ENCODE measurements at places on chromosomes 16 and 17.

GRCh38 chr17:47834756-47835155 is 3.3 kb downstream of the LRRC46 start:
- DNase-seq, result no peak

GRCh38 chr16:66933776-66934137 is 445 bp downstream of the CIAO2B start:
- no peak for DNase-seq

GRCh38 chr16:9256196-9256595 is 164.8 kb downstream of the HAPSTR1 start:
- no peak for DNase-seq

- no peak for DNase-seq
Observed at GRCh38 chr16:85998868-85999729, 100.1 kb downstream of the IRF8 start.

DNA sequence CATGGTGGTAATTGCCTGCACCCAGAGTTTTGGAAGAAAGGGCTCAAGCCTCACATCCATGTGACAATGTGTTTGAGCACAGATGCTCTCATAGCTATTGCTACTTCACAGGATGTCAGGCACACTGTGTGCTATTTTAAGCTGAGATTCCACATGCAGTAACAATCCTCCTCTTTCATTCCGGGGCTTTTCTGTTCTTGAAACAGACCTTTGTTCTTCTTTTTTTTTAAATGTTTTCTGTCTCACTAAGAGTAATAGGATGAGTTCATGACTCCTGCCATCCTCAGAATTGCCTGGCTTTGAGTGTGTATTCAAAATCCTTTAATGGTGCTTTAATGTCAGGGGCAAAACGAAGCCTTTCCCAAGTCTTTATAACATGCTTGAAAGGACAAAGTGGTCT is 198.9 kb downstream of the ABCC12 start:
- no peak for DNase-seq

DNA sequence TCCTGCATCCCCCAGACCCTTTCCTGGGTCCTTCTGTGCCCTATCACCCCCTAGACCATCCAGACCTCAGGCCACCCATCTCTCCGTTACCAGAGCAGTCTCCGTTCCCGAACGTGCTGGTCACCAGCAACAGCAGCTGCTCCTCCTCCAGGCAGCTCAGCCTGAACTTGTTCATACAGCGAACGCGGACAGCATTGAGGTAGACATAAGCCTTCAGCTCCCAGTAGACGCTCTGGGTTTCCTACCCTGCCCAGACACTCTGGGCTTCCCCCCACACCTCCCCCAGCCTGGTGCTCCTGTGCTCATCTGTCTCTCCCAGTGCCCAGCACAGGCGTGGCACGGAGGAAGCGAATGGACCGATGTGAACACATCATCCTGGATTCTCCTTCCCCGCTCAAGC is 41.6 kb upstream of the RNFT1 start:
- no peak for DNase-seq

DNA sequence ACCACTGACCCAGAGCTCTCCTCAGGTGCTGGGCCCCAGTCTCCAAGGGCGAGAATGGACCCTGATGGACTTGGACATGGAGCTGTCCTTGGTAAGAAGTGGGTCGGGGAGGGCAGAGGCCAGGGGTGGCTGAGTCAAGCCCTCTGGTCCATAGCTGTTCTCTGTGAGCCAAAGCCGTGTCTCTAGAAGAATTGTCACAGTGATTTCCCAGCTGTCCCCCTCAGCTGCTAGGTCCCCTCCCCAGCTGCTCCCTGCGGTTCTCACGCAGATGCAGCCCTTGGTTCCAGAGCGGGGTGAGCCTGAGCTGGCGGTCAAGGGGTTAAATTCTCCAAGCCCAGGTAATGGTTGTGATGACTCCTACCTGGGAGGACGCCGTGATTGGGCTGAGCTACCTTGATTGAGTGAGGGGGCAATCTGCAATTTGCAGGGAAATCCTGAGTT is 1.3 kb upstream of the NOL3 start:
- DNase-seq, result no peak

- no peak for DNase-seq
Observed at GRCh38 chr16:85970738-85971137, 71.8 kb downstream of the IRF8 start.
